Right lobe of liver (tissue), 6 donors: ENCODE measurements at places on chromosomes 7 and 10. TPM values are rescaled to one million over a fixed set of nuclear protein-coding genes. Genes with fewer than 3 reads are reported as not detected.

DNA sequence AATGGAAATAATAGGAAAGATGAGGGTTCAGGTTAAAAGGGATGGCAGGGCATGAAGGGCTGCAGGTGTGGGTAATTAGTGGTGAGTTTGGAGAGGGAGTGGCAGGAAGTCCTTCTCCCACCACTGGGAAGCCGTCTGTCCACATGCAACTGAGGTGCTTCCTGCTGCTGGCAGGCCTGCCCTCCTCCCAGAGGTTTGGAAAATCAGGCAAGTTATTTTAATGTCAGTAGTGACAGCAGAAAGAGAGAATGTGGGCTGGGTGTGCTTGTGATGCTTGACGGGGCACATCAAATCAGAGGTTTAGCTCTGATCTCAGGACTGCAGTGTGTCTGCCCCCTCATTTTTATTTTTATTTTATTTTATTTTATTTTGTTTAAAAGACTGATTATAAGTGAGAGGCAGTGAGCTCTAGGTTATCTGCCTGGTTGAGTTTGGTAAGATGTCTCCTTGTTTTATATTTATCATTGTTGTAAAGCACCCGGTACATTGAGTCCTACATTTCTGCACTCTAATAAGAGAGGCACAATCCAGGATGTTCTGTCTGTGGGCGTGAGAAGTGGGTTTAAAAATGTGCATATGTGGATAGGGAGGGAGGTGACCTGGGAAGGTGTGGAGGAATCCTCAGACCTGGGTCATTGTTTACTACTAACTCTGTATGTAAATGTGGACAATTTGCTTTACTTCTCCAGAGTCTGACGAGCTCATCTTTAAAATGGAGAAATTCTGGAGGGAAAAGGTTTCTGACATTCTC, 504.4 kb downstream of the LRMDA start:
- no peaks in the 10 kb centered on the region for H3K4me1 ChIP-seq
- no peak overlapping the region for H3K4me3 ChIP-seq
- no peak overlapping the region for H3K27ac ChIP-seq
- H3K36me3 ChIP-seq = no peaks in the 10 kb centered on the region
- DNase-seq = no peak

DNA sequence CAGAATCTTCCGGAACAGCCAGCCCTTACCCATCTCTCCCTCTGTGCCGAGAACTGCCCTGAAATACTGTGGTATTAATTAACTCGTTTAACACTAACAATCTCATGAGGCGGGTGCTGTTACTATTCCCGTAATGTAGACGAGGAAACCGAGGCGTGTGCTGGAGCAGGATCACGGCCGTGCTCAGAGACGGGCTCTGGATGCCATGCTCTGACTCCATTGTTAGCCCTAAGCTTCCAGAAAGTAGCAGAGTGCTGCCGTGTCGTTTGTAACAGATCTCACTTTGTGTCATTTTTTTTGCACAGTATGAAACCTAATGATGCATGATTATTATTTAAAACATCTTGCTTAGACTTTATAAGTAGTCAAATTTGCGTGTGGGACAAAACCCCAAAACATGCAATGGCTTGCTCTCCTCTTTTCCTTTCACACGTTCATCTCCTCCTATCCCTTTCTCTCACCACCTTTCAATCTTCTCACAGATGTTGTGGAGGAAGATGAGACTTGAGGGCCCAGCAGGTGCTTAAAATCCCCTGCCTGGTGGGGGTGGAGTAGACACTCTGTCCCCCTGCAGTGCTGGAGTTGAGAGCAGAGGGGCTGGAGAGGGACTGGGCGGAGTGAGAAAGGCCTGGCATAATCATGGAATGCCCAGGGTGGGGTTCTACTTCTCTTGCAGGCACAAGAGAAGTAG, 482 bp upstream of the ACTR3C start:
- no peak for DNase-seq
- H3K27ac ChIP-seq = peak overlapping the region; percentile 97
- no peaks in the 10 kb centered on the region for H3K27me3 ChIP-seq
- H3K36me3 ChIP-seq = no peaks in the 10 kb centered on the region
- peak overlapping the region; percentile 82 for H3K4me3 ChIP-seq

DNA sequence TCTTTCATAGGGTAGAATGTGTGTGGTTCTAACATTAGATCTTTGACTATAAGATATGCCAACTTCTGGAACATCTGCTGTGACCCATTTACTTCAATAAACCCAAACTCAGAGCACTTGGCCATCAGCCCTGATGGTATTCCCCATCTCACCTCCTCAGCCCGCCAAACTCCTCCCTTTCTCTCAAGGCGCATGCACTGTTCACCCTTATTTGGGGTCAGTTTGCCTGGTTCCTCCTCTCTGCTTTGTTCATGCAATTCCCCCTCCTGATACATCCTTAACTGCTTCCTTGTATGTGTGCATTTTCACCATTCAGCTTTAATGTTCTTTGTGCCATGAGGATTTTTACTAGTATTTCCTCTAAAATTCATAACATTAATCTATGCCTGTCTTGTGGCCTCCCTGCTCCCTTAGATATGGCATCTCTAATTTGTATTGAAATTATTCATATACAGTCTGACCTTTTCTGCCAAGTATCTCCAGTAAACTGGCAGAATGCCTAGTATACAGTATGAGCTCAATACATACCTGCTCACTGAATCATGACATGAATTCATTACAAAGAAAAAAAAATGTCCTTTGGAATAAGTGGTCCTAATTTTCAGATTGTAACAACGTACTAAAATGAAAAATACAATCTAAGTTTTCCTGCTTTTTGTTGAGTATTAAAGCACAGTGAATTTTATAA, 336.8 kb upstream of the IGFBP3 start:
- no peak for DNase-seq
- H3K4me1 ChIP-seq = no peaks in the 10 kb centered on the region
- H3K27ac ChIP-seq = no peak overlapping the region
- H3K27me3 ChIP-seq = no peaks in the 10 kb centered on the region
- no peaks in the 10 kb centered on the region for H3K36me3 ChIP-seq
- H3K4me3 ChIP-seq = no peak overlapping the region

DNA sequence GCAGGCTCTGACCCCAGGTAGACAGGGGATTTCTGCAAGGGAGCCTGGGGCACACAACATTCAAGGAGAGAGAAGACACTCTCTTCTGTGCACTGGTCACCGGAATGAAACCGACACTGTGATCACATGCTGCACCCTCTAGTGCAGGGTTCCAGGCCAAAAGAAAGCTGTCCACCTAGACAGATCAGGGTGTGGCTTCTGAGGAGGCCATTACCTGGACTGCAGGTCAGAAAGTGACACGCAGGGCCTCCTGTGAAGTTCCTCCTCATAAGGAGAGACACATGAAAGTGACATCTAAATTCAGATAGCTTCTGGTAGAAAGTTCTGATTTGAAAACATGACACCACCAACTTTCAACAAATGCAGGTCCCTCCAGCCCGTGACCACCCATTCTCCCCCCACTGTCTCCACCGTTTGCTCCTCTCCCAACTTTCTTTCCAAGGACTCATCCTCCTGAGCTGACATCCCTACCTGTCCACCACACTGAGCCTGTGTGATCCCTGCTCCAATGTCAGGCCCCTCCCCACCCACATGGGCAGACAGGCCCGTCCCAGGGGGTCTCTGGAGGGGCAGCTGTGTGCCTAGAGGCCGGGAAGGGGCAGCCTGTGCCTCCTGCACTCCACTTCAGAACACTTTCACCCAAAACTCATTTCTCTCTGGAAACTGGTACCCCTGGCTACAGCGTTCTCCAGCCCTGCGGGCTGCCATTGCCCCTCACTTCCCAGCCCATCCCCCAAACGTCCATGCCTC, 198.0 kb downstream of the TNS3 start:
- no peak for DNase-seq
- no peak overlapping the region for H3K27ac ChIP-seq
- H3K36me3 ChIP-seq = peaks cover 6% of the 10 kb centered on the region
- no peak overlapping the region for H3K4me3 ChIP-seq
- no peaks in the 10 kb centered on the region for H3K27me3 ChIP-seq

The ITGA8 gene
- total RNA-seq = 0.49 TPM

The MACC1 gene
- total RNA-seq = 0.32 TPM
